SK-N-MC (cell line): ENCODE measurements at places on chromosomes 2 and 18.
A peak's percentile ranks its signal among the peaks of the same experiment; 100 is the strongest.

DNA sequence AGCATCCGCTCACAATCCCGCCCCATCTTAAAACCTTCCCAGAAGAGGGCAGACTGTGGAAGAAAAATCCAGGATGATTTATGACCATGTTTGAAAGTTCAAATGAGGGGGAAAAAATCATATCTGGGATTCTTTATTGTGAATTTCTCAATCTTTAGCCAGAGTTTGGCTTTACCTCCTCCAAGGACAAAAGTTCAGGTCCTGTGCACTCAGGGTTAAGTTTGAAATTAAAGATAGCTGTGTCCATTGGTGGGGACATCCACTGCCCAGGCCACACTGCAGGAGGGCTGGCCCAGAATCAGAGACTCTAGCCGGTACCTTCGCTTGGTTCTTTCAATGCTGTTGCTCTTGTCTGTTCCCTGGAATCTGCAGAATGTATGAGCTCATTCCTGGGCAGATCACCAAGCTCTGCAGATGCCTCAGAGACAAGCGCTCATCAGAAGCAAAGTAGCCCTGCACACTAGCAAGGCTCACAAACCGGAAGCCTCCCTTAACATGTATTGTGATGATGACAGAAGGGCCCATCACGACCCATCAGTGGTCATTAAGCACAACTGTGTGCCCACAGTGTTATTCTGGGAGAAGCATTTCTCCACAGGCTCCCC lies 375.3 kb upstream of the KLHL29 start:
- DNase-seq = no peak

DNA sequence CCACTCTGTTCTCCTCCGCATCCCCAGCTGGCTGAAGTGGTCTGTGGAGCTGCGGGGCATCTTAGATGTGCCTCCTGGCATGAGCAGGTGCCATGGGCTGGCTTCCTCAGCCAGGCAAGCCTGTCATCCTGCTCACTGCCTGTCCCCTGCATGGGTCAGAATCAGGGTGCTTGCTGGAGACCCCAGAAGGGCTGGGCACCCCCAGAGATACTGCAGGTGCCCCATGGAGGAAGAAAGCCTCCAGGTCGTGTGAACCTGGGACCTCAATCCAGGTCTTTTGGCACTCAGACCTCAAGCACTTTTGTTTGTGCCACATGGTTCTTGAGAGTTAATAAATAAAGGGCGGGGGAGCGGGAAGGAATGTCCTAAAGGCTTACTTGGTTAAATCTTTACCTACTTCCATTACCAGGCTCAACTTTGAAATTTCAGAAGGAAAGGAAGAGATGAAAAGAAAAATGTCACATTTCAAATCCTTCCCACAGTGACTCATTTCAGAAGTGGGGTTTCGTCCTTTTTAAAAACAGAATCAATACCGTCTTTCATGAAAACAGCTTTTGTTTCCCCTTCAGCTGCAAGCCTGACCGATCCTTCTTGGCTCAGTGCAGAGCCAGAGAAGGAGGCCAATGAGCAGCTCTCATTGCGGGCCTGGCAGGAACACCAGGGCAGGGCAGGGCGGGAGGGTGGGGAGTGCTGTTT lies 69.9 kb downstream of the RHOB start:
- no peak for DNase-seq

- no peak for DNase-seq
These were observed 31.8 kb downstream of the CYRIA start for GRCh38 chr2:16633621-16634430.

DNA sequence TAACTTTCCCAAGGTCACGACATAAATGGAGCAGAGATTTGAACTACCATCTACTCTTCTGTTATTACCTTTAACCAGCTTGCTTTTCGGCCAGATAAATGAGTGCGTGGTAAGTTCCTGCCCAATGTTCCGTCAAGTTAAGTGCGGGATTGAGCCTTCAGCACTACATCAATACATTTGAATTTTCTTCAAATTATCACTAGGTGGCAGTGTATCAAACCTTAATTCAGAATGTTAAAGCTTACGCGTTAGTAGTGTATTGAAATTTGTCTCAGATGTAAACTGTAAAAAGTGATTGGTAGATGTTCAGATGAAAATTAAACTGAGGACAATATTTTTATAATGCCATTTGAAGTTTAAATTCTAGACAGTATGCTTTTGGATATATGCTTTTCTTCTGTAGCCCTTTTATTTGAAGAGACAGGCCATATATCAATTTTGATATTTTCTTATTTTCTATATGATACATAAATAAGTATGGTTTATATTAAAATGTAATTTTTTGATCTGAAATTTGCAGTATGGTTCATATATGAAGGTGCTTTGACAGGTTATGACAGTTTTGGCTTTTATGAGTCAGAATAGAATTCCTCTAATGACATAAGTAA lies 681.3 kb downstream of the ADCYAP1 start:
- DNase-seq = peak; percentile 14

DNA sequence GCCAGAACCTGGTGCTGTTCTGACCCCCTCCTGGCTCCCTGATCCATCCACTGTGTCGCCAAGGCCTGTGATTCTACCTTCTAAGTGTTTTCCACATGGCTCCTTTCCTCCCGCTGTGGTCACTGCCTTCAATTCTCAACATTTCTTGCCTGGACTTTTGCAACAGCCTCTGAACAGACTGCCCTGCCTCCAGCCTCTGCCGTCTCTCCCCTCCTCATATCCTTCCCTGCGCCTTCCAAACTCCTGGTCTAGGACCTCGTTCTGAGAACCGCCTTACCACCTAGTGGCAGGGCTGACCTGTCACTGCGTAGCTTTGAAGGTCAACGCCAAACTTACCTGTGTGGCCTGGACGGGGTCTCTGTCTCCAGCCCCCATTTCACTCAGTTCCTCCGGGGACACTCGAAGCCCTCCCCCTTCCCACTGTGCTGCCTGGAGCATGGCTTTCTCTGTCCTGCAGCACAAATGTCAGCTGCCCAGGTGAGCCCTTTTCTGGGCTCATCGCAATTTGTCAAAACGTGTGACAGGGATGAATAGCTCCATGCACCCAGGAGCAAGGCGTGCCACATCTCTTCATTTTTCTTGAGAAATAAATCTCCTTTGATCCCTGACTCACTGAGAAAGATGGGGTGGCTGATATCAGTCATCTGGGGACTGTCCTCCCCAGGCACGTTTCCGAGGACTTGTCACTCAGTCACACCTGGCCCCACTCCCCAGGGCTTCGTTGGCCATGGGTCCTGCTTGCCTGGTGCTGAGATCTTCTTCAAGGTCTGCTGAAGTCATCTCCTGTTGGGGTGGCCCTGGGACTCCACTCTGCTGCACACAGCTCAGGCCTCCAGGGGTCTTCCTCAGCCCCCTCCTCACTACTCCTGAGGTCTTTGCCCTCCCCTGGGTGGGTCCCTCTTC lies 46.7 kb downstream of the LDLRAD4 start:
- no peak for DNase-seq

DNA sequence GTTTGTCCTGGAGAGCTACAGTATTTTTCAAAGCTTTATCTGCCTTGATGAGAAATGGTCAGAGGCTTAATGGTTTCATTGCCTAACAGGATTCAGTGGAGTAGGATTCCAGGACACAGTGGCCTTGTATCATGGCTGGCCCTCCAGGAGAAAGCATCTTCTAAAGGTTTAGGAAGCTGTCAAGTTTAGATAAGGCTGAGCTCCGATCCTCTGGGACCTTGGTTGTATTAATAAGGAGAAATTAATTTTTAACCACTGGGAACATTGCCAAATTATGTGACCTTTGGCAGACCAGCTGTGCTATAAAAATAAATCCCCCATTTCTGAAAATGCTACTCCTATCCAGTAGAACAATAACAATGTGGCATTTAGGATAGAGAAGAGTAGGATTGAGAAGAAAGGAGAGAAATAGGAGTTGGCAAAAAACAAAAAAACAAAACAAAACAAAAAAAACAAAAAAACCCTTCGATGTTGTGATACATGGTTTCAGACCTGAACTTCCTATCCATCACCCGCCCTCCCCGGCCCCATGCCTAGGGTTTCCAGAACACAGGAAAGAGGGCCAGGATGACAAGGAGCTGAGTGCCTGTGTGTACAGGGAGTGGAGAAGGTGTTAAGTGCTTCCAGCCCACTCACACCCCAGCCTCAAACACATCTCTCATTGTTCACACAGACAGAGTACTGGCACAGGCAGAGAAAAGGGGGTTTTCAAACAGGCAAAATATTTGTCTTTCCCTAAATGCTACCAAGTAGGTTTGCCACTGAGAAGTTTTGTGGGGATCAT lies 6.3 kb downstream of the NRP2 start:
- no peak for DNase-seq

- DNase-seq = no peak
These were observed 74.8 kb upstream of the COL5A2 start for GRCh38 chr2:189254268-189254883.

- no peak for DNase-seq
These were observed 370.8 kb downstream of the OSR1 start for GRCh38 chr2:18987592-18988073.

DNA sequence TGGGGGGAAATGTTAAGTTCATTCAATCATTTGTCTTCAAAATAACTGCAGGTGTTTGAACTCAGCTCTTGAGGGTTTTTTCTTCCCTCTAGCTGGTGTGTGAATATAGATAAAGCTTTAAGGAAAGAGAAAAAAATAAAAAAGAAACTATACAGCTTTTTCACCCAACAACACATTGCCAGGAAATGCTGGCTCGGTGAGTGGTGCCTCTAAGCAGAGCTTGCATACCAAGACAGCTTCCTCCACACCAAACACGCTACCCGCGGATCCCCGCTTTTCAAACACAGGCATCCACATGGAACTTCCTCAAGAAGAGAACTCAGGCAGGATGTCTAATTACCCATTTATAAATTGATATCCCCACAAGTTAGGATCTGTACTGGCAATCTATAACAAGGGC lies 69.8 kb upstream of the TANK start:
- DNase-seq = no peak

- no peak for DNase-seq
These were observed 66.8 kb upstream of the ASAP2 start for GRCh38 chr2:9139491-9140443.

DNA sequence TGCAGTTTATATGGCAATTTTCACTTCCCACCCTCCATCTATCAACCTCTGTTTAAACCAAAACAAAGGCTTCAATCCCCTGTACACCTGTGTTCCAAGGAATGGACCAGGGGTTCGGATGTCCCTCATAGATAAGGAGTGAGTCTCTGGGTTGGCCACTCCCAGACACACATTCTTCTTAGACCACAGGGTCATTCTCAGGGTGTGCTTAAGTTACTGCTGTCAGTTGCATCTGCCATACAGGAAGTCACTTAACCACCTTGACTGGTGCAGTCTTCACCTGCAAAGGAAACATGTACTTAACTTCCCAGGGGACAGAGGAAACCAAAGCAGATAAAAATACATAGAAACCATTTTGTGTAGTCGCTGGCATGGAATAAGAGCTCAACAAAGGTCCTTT lies 151.0 kb upstream of the NDUFV2 start:
- no peak for DNase-seq

DNA sequence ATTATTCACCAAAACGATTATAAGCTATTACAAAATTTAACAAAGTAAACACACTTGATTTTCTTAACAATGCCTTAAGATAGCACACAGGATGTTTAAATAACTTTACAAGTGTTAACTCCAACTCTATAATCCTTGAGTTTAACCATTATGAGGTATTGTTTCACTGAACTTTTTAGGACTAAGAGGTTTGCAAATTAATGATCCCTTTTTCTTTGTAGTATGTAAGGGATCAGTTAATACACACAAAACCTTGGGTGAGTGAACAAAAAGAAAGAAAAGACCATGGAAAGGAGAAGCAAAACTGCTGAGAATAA lies 21.5 kb upstream of the TFPI start:
- no peak for DNase-seq

DNA sequence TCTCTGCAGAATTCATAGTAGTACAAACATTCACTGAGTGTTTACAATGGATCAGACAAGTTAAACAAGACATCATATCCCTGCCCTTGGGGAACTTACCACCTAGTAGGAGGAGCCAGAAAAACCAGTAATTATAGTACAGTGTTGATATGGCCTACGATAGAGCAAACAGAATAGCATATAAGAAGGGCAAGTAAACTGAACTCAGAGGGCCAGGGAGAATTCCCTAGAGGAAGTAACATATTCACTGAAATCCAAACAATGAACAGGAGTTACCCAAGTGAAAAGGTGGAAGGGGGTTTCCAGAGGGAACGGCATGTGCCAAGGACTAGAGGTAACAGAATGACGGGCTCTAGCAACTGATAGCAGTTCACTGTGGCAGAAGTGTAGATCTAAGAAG lies 34.1 kb downstream of the NHEJ1 start:
- no peak for DNase-seq

DNA sequence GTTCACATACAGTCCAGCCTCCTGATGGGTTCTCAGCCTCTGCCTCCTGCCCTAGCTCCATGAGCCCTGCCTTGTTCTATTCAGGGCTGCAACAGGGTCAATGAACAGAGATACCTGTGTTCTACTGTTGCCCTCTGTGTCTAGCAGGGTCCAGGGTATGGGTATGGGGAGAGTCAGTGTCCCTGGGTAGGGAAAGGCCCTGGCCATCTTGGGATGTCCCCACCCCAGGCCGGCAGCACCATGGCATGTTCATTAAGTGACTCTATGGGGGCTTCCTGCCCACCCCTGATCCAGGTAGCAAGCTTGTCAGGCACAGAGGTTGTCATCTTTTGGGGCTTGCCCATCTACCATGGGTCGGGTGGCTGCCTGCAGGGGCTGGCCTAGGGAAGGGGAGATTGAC lies 13.5 kb downstream of the PDE11A start:
- DNase-seq = no peak

- no peak for DNase-seq
These were observed 94.8 kb downstream of the ZNF407 start for GRCh38 chr18:74692367-74693013.

- no peak for DNase-seq
These were observed 167.4 kb downstream of the MEIS1 start for GRCh38 chr2:66602341-66602740.

DNA sequence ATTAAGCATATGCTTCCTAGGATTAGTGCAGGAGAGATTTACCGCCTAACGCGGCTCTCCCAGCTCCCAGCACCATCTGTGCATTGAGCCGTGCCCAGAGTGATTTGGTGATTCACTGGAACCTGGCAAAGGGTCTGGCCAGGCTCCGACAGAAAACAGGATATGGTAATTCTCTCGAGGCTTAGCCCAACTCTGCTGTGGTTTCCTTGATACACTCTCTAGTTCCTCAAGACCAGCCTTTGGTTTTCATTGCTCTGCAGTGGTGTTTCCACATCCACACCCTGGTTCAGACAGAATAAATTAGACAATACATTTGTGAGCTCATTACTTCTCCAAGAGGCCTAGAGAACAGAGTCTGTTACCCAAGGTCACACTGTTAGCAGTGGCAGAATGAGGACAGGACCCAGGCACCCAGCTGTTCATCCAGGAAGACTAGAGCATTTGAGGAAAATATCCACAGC lies 23.0 kb upstream of the SMAD2 start:
- no peak for DNase-seq

- no peak for DNase-seq
These were observed 40.5 kb downstream of the ATL2 start for GRCh38 chr2:38336621-38337020.
